Dermis microvascular lymphatic vessel endothelial cell (primary cell): ENCODE measurements at places on chromosomes 3 and 15.
A peak's percentile ranks its signal among the peaks of the same experiment; 100 is the strongest.

DNA sequence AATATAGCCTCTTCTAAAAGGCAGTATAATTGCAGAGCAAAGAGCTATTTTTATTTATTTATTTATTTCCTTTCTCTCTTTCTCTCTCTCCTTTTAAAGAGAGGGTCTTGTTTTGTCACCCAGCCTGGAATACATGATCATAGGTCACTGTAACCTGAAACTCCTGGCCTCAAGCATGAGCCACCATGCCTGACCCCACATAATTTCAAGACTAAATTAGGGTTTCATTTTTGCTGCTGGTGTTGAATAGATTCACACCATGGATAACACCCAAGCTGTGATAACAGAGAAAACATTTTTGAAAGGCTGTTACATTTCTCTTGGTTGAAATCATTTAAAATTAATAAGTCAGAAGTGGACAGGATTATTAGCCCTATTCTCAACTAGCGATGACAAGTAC lies 131.6 kb downstream of the LEKR1 start:
- DNase-seq, result no peak

DNA sequence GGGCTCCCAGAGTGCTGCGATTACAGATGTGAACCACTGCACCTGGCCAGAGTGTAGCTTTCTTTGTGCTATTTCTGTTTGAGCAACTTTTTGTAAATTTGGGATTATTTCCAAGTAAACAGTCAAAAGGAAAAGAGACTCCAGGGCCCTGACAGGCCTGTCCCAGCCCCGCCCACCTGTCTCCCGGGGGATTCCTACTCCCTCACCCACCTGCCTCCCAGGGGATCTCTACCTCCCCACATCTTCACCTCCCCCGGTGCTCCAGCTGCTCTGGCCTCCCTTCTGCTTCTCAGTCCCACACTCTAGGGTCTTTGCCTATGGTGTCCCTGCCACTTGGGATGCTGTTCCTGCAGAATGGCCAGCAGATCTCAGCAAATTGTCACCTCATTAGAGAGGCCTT lies 7.0 kb downstream of the RHCG start:
- no peak for DNase-seq

GRCh38 chr3:81734742-81735141 lies 26.7 kb downstream of the GBE1 start:
- DNase-seq, result no peak

GRCh38 chr3:30984855-30985749 lies 90.6 kb upstream of the GADL1 start:
- no peak for DNase-seq

DNA sequence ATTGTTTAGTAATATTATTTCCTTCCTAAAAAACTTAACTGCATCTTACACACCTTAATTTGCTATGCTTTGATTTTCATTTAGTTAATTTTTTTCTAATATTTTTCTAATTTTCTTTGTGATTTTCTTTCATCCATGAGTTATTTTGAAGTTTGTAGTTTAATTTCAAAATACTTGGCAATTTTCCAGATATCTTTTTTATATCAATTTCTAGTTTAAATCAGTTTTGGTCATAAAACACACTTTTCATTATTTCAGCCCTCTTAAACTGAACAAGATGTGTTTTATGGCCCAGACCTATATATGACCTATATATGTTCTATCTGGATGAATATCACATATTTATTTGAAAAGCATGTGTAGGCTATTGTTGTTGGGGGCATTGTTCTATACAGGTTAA lies 759.9 kb upstream of the SGO1 start:
- DNase-seq, result no peak

DNA sequence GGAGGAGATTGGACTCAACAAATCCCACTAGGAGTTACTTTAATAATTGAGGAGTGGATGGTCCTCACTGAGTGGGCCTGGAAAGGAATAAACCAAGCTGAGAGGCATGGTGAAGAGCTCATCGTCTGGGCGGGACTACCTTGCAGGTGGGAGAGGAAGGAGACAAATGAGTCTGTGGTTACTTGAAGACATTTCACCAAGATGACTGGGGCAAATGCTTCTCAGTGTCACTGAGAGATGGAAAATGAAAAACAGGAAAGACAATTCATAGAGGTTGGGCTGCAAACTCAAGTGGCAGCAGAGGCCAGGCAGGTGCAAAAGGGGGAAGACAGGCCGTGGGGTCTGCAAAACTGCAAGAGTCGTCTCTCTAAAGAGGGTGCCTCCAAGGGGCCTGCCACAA lies 1.5 kb upstream of the ARHGAP31 start:
- no peak for DNase-seq

GRCh38 chr3:52831500-52832301 lies 1.2 kb upstream of the ITIH4 start:
- DNase-seq, result peak; percentile 60

DNA sequence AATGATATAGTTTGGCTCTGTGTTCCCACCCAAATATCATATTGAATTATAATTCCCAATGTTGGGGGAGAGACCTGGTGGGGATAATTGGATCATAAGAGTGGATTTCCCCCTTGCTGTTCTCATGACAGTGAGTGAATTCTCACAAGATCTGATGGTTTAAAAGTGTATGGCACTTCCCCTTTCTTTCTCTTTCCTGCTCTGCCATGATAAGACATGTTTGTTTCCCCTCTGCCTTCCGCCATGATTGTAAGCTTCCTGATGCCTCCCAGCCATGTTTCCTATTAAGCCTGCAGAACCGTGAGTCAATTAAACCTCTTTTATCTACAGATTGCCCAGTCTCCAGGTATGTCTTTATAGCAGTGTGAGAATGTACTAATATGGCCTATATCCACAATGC lies 126.7 kb upstream of the GMNC start:
- DNase-seq, result no peak

- no peak for DNase-seq
These were observed 65.8 kb downstream of the EXOG start for GRCh38 chr3:38561746-38562466.

- no peak for DNase-seq
These were observed 760.8 kb upstream of the CFAP20DC start for GRCh38 chr3:59810606-59811005.

GRCh38 chr3:52811452-52812011 lies 16.9 kb downstream of the ITIH3 start:
- no peak for DNase-seq

GRCh38 chr3:127711896-127712295 lies 39.1 kb downstream of the ABTB1 start:
- DNase-seq, result no peak

GRCh38 chr3:113885050-113885449 lies 46.5 kb downstream of the GRAMD1C start:
- no peak for DNase-seq

GRCh38 chr15:80706161-80706560 lies 11.1 kb downstream of the ABHD17C start:
- DNase-seq, result no peak

GRCh38 chr3:182737825-182738224 lies 55.5 kb upstream of the ATP11B start:
- DNase-seq, result no peak

- DNase-seq, result no peak
These were observed 124.2 kb downstream of the GHSR start for GRCh38 chr3:172323894-172324610.

GRCh38 chr3:31758322-31758965 lies 222.6 kb downstream of the OSBPL10 start:
- DNase-seq, result no peak

DNA sequence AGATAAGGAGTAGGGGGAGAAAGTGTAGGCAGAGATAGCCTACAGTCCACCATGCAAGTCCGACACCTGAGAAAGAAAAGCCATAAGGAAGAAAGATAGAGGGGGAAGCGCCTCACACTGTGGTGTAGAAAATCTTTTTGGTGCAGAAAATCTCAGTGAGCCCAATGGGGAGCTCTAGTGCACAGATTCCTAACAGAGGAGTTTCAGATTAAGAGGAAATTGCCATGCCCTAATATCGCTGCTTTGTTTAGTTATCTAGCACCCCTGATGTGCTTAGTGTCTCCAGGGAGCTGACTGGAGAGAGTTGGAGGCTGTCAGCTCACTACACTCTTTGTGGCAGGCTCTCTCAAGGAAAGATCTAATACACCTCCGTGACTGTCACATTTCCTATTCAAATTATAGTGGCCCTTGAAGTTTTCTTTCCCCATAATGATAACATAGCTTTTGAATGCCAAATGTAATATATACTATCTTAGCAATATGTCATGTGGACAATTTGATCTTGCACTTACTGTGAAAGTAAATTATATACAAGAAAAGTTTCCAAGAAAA lies 33.7 kb downstream of the CGGBP1 start:
- DNase-seq, result no peak

DNA sequence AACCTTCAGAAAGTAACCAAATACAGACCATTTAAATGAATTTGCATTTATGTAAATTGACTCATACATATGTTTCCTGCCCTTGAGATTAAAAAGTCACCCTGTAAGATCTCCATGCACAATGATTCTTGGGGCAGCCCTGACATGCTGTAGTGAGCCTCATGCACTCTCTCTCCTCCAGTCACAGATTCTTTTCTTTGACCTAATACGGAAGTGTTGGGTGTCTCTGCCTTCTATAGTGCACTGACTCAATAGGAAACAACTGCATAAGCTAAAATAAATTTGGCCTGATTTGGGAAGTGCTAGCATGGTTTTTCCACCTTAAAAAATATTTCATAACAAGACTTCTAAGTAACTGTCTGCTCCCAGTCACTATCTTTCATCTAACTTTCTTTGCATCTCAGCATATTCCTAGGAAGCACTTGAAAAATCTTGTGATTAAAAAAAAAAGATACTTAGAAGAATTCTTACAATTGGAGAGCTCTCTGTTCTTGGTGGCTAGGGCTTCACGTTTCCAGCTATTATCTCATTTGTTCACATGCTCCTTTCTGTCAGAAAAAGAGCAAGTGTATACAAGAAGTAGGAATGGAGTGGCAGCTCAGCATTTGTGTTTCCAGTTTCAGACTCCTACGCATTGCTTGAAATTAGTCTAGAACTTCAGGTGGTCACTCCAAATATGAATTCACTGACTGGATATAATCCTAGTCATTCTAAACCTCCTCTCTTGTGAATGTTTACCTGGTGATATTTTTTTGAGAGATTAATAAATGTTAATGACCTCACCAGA lies 207.9 kb upstream of the COL8A1 start:
- DNase-seq, result no peak

DNA sequence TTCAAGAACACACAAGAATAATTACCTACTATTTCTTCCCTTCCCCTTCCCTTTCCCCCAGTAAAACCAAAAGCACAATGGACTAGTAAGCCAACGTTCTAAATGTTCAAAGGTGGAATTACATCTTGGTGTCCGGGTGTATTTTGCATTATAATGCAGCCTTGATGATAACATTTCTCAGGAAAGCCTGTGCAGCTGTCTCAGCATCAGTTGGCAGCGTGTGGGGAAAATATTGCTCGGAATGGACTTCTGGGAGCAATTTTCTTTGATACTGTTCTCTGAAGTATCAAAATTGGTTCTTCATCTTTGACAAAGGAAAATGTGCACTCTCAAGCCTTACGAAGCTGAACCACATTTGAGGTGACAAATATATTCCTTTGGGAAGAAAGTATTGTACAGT lies 198.9 kb downstream of the AGBL1 start:
- no peak for DNase-seq

- no peak for DNase-seq
These were observed 51.7 kb downstream of the EIF4E3 start for GRCh38 chr3:71673486-71673885.

GRCh38 chr15:51363383-51363782 lies 21.9 kb downstream of the GLDN start:
- DNase-seq, result no peak

DNA sequence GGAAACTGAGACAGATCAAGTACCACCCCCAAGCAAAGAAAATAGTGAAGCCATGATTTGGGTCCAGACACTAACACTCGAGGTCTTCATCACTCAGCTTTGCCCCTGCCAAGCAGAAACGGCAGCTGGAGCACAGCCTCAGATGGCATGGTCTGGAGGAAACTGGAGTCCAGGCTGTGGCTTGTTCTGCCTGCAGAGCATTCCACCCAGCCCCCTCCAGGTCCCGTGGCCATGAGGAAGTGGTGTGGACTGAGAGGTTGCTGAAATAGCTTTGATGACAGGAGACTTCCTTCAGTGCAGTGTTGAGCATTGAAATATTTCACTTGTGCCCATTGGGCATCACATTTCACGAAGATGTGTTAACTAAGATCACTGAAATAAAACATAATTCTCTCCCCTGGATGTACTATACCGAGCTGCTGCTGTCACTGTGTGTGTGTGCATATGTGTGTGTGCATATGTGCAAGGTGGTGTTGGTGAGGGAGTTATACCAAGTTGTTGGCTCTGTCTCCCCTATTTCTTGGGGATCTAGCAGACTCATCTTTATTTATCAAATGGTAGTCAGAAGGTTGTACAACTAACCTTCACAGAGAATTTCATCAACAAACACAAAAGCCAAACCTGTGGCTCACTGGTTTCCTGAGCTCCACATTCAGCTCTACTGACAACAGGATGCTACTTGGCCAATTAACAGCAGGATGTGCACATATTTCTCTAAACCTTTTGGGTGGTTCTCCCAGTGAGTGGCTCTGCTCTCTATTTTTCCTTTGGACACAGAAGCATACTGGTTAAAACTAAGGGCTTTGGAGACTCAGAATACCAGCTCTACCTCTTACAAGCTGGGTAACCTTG lies 660.1 kb upstream of the CFAP20DC start:
- DNase-seq, result no peak

DNA sequence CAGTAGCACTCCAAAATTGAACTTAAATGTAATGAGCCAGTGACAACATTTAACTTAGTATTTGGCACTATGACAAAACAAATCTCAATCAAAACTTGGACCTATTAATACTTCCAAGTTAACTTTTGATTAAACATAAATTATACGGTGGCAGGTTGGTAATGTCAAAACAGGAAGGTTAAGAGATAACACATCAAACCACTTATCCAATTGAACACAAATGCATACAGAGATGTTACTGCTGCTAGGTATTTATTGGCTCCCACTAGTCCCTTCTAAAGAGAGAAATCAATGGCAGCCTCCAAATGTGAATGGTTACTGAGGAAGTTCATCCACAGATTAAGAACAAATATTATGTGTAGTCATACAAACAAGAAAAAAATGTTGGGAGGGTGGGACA lies 1.8 kb downstream of the GSK3B start:
- DNase-seq, result no peak

GRCh38 chr15:93195109-93195508 lies 106.1 kb upstream of the RGMA start:
- no peak for DNase-seq

DNA sequence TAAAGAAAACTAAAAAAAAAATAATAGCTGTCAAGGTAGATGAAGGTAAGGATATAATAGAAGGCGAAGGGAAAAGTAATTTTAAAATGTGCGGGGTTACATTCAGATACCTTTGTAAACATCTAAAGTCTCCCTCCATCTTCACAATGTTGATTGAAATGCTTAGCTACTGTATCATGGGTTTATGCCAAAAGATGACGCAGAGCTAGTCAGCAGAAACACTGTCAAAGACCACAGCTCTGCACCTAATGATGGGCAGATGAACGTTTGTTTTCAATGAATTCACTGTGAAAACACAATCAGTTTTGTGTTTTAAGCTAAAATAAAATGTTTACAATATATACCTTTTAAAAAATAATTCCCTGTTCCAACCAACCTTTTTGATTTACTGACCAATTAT lies 61.2 kb downstream of the RFTN1 start:
- no peak for DNase-seq
